ENCODE measurements at places on chromosomes 6 and 20. TPM values are rescaled to one million over a fixed set of nuclear protein-coding genes. Genes with fewer than 3 reads are reported as not detected.

GRCh38 chr6:39225543-39225942 is 3.7 kb downstream of the KCNK5 start:
- no peak for DNase-seq

- no peak for DNase-seq
Measured at GRCh38 chr20:12067686-12068085, 150.0 kb downstream of the BTBD3 start.

- DNase-seq: no peak
Measured at GRCh38 chr6:81938014-81938856, 185.8 kb upstream of the TENT5A start.

DNA sequence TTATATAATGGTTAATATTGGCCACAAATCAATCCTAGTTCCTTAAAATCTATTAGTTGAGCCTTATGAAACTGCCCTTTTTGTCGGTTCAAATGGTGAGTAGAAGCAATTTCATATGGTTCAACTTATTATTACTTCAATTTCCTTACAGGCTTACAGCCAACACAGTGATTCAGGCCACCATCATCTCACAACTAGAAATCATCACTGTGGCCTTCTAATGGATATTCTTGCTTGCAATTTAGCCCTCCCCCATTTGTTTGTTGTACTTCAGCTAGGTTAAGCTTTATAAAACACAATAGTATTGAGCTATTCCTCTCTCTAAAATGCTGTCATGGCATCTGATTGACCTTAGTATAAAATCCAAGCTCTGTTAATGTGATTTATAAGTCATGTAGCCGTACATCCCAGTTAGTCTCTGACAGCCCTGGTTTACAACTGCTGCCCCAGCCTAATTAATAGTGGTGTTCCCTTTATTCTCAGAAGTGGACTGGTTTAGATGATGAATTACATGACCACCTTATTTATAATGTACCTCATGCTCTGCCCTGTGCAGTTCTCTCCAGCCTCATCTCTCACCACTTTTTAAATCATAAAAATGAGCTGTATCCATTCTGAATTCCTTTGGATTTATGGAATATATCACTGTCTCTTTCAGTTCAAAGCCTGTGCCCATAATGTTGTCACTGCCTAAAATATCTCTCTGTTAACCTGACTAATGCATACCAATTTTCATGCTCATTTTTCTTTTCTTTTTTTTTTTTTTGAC is 36.7 kb downstream of the LAMA2 start:
- DNase-seq: no peak

GRCh38 chr6:11938285-11938890 is 73.7 kb upstream of the HIVEP1 start:
- DNase-seq: no peak

DNA sequence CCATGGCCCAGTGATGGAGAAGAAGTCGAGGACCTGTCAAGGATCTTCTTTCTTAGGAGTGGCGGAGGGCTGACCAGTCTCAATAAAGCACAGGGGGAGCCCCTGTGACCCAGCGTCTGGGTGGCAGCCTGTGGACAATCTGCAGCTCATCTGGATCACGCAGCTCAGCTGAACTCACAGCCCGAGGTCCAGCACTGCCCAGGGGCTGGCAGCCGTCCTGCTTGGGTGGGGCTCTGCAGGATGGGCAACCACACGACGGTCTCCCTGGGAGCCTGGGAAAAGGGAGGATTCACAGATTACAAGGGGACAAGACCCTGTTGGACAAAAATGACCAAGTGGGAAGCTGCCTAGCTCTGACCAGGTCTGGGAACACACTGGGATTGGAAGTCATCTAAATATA is 110.8 kb downstream of the MYLK4 start:
- DNase-seq: no peak

DNA sequence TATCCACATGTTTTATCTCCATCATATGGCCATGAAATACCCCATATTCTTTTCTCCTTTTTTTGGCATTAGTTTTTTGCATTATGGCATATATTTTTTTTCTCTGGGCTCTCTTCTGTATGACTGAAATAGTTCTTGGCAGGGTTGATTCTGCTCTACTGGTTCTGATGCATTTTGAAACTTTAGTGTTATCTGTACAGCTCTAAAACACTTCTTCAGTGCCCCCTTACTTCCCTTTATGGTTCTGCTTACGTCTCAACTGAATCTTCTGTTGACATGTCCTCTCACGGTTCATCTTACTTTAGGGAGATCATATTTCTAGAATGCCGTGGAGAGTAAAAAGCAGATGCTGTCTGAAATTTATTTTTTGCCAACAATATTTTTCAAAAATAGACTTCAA is 23.2 kb upstream of the TXNDC5 start:
- no peak for DNase-seq

GRCh38 chr6:157410045-157410444 is 29.1 kb downstream of the ZDHHC14 start:
- DNase-seq: no peak

DNA sequence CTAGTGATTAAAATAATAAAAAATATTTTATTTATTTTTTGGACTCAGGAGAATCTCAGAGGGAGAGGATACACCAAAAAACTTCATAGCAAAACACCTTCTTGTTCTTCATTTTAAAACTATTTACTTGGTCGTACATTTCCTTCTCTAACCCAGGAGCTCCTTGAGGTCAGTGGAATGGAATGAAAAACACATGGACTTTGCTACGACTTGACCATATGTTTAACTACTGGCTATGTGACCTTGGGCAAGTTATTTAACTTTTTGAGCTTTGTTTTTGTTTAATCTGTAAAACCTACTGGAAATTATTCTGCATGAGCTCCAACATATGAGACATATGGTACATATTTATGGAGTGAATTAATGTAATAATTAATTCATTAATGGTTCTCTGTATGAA is 1005.5 kb upstream of the CITED2 start:
- no peak for DNase-seq

- DNase-seq: no peak
Measured at GRCh38 chr6:41027241-41027640, 11.8 kb downstream of the UNC5CL start.

DNA sequence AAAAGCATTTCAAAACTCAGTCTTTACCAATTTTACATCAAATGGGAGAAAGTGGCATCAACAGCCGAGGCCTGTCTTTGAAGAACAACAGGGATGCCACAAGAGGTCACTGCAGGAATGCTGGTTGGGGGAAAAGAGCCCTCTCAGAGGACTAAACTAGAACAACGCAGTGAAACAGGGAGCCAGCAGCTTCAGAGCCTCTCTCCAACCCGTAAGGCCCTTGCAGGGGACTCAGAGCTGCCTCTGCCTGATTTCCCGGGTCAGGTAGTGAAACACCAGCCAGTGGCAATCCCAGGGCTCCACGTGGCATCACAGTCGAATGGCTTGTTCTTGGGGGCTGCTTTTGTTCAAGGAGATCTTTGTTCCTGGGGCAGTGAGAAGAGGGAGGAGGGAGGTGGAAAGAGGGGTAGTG is 55.0 kb upstream of the KCNK16 start:
- peak; percentile 72 for DNase-seq

DNA sequence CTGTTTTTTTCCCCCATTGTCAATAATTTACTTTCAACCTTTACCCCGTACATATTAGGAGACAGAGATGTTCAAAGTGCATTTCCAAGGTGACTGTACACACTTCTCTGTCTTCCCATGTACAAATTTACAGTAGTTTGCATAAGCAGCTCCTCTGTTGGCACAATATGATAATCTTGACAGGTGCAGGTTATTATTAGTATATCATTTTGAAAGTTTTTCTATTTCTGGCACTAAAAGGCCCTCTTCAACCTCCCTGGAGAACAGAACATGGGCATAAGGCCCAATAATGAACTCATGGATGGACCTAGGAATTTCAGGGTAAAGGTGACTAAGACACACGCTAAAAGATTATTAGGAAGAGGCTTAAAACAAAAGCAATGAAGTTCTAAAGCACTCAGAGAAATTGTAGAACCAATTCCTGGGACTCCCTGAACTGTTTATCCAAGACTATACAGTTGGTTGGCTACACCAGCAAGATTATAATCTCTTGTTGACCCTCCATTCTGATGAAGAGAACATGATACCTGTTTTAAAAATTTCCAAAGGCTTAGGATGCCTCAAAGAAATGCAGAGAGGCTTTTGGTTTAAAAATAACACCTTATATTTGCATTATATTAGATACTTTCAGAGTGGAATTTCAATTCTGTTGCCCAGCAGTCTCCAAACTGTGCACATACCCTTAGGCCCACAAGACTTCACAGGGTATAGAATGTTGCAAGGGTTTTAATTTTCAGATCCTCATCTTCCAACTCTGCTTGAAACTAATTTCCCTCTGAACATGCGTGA is 1.1 kb downstream of the AIG1 start:
- no peak for DNase-seq

DNA sequence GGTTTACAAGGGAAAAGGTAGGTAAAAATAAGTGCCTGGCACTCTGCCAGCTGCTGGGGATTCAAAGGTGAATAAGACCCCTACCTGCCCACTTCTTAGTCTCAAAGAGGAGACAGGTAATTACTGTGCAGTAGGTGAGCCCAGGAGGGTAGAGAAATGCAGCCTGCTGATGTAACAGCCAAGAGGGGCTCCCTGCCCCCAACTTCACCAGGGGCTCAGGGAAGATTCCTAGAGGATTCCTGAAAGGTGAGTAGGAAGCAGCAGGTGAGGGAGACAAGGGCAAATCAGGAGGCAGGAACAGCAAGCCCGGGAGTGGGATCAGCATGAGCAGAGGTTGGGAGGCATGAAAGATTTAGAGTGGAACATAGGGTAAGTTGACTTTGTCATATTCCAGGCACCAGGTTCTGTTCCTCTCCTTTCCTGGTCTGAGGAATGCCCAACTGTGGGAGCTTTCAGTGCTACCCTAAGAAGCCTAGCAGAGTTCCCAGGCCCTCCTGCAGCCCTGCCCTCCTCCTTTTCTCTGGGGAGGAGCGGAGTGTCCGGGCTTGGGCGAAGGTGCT is 258.1 kb downstream of the LRFN2 start:
- DNase-seq: no peak

- DNase-seq: no peak
Measured at GRCh38 chr6:11374036-11375010, 141.9 kb upstream of the NEDD9 start.

- peak; percentile 83 for DNase-seq
Measured at GRCh38 chr6:11744753-11745152, 33.9 kb downstream of the ADTRP start.

DNA sequence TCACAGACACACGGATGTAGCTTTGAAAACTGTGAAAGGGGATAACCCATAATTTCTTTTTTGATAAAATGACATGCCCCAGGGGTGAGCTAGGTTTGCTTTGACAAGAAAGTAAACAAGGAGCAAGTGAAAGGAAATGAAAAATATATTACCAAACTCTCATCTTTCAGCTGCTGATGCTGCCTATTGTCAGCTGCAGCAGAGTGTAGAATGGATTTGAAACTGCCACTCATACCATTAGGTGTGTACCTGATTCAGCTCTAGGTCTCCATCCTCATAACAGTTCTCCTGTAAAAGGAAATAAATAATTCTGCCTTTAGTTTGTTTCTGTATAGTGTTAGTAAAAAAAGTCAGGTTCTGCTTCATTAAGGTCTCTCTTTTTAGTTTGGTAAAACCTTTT is 415.1 kb upstream of the MARCKS start:
- no peak for DNase-seq

DNA sequence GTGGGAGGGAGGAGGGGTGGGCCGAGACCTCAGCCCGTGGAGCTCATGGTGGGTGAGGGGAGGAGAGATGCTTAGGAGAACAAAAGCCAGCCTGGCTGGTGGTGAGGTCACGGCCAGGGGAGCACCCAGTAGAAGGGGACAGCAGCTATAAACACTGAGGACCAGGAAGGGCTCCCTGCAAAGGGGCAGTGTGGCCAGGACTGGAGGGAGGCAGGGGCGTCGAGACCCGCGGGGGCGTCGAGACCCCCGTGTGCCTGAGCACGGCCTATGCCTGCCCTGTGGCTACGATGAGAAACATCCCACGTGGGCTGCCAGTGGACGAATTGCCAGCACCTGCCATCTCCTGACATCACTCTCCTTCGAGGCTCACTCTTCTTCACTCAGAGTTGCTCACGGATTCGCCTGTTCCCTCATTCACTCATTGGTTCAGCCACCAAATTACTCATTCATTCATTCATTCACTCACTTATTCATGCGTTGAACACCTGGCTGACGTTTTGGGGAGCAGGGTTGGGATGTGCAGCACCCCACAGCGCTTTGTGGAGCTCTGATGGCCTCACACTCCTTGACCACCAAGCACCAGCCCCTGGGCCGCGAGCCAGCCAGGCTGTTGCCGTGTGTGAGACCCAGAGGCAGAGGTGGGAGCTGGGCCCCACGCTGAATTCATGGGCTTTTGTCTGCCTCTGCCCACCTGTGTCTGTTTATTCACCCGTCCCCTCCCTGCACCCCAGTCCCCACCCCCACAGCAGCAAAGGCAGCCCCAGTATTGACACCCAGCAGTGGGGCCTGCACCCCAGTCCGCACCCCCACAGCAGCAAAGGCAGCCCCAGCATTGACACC is 61.2 kb upstream of the BHLHE23 start:
- peak; percentile 27 for DNase-seq

- peak; percentile 64 for DNase-seq
Measured at GRCh38 chr6:81265106-81265505, 487.4 kb downstream of the TENT5A start.

The SLC17A1 gene
- not detected for total RNA-seq

The TSPYL1 gene
- total RNA-seq: 90.2 TPM

The TAGAP gene
- total RNA-seq: 1.8 TPM

The PRDM13 gene
- total RNA-seq: not detected

The PAX1 gene
- not detected for total RNA-seq

The TSPYL4 gene
- 43.6 TPM for total RNA-seq

Measured in right cardiac atrium (tissue), 5 donors.